NCI-H748 treated with DMSO at 0.1 percent for 48 hours (cell line): ENCODE measurements at places on chromosomes 5 and 9.

- DNase-seq = no peak
Measured at GRCh38 chr9:72978744-72979143, 25.9 kb upstream of the ALDH1A1 start.

GRCh38 chr9:801399-802071, 40.0 kb upstream of the DMRT1 start:
- DNase-seq = no peak

DNA sequence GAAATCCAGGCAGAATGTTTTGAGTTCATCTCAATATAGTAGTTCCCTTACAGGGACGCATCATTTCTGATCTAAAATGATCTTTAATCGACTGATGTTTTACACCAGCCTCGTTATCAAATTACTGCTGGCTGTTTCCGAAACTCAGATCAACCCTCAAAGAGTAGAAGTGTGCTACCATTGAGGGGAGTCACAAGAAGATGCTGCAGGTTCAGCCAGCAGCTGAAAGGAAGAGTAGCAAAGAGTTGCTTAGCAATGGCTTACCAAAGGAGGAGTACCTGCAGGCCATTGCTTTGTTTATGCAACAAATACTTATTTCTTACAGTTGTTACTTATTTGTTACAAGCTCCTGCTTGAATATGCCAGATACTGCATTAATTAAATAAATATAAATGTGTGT, 144.1 kb downstream of the EBF1 start:
- no peak for DNase-seq

GRCh38 chr5:80082731-80083100, 47.6 kb downstream of the THBS4 start:
- DNase-seq = peak; percentile 12

- DNase-seq = no peak
Measured at GRCh38 chr9:739362-739761, 102.1 kb upstream of the DMRT1 start.

DNA sequence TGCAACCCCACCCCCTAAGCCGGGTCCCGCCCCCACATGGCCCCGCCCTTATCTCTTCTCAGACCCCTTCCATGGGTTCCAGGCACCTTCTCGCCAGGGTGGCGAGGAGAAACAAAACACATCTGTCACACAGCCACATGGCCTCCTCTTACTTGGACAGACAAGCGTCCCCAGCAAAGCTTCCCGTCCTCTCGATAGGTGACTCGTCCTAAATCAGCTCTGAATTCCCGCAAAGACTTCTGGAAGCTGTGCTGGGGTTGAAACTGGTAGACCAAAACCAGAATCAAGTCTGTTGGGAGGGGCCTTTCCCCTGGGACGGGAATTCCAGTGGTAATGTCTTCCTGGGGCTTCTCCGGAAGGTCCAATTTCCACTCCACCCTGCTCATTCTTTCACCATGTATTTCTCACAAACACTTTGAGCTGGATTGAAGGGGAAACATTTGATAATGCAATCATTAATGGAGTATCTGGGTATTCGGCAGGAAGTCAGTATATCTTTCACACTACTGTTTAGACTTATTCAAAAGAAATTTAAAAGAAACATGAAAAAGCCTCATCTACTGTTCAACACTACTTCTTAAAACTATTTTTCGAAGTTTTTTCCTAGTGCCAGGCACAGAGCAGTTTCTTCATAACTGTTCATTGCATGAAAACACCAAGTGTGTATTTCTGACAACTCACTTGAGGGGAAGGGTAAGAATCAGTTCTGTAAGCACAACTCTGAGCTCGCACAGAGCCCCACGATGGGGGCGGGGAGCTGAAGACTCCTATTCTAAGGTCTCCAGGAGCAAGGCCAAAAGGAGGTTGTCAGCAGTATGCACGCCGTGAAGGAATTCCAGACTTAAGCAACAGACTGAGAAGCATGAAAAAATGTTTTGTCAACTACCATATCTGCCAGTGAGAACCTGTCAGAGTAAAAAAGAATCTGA, 644 bp upstream of the CTNNAL1 start:
- no peak for DNase-seq

- no peak for DNase-seq
Measured at GRCh38 chr5:87008751-87009560, 258.7 kb upstream of the RASA1 start.

GRCh38 chr5:127072861-127073846, at the start of gene C5orf63:
TSS of gene C5orf63 (minus strand) at chr5:127073502. CDS start at chr5:127058995, 14,507 bp downstream.
- no peak for DNase-seq

DNA sequence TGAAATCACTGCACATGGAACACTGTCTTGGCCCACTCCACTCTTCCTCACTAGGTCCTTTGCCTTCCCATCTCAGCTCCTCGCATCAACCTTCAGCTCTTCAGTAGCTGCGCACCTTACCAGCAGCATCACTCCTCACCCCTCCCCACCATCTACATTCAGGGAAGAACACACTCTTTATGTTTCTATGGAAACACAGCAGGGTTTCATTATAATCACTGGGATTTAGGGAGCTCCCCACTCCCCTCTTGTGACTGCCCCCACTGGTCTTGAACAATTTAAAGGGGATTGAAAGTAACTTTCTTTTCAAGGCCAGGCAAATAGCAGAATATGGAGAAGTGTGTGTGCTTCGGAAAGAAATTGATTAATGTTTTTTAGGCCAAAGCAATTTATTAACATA, 111.2 kb downstream of the INSYN2B start:
- no peak for DNase-seq

DNA sequence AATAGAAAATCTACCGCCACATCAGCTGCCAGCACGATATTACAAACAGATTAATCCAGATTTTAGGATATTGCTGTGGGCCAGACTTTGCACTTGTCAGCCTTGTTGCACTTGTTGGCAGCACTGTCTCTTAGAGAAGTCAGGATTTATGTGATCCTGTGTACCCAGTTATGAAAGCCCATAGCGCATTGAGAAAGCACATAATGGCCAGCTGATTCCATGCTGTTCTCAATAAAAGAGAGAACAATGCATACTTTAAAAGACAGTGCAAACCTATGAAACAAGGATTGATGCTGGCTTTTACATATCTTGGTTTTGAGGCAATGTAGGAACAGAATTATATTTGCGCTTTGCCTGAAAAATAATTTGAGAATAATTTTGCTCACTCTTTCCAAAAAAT, 140.8 kb downstream of the CEP120 start:
- DNase-seq = no peak

DNA sequence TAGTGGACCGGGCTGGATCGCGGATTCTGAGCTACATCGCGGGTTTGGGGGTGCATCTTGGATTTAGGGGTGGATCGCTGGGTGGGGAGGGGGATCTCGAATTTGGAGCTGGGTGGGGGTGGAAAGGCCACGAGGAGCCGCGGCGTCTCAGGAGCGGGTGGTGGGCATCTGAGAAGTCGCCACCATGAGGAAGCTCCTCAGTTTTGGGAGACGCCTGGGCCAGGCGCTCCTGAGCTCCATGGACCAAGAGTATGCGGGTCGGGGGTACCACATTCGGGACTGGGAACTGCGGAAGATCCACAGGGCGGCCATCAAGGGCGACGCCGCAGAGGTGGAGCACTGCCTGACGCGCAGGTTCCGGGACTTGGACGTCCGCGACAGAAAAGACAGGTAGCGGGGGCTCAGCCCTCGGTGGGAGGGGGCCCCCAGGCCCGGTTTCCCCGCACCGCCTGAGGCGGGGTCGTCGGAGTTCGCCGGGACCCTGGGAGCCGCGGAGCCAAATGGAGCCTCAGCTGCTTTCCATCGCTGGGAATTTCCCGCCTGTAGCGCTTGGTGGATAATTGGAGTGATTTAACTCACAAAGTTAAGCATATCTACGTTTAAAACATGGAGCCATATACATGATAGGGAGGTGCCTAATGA, 376 bp downstream of the ANKRD18B start:
- no peak for DNase-seq

DNA sequence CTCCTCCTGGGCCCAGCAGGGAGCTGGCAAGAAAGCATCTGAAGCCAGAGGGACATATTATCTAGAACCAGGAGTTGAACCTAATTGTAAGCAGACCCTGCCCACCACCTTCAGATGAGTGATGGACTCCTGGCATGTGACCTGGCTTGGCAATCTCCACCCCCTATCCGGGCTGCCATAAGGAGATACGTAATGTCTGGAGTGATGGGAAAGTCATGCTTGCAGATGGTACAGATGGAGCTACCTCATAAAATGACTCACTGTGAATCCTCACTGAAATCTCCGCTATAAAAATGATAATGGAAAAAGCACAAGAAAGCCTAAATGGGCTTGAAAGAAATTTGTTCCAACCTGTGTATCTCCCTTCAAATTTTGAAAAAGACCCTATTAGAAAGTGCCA, 157.5 kb downstream of the DMRT2 start:
- DNase-seq = no peak

GRCh38 chr5:156913355-156913718, 49.7 kb downstream of the TIMD4 start:
- no peak for DNase-seq

GRCh38 chr9:113566712-113567071, 103.2 kb downstream of the RGS3 start:
- DNase-seq = no peak

DNA sequence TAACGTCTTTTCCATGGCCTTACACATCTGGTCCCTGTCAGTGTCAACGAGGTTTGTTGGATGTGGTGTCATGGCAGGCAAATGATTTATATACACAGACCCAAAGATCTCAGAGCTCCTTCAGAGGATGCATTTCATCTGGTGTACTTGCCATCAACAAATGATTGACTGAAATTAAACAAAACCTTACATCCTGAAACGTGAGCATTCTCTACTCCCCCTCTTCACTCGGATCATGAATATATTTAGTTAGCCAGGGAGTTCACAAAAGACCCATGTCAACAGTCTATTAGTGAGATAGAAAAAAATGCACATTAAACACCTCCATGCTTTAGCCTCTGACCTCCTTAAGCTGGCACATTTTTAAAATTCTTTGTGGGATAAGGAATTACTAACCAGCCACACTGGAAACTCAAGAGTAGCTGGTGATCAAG, 215.6 kb downstream of the EFNA5 start:
- no peak for DNase-seq

DNA sequence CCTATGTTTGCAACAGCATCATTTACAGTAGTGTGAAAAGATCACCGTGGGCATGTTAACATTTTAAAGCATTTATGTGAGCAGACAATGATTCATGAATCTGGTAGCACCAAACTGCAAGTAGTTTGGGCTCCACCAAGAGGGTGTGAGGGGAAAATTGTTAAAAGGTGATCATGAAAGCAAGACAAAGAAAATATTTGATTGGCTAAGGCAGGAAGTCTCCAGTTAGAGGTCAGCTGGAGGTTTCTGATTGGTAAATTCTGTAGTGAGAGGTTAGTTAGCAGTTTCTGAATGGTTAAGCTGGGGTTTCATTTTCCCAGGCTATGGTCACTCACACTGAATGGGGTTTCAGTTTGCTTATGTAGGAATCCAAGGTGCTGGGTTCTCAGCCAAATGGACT, 13.5 kb upstream of the DRD1 start:
- no peak for DNase-seq

GRCh38 chr5:150829744-150830143, 16.6 kb upstream of the IRGM start:
- DNase-seq = no peak

DNA sequence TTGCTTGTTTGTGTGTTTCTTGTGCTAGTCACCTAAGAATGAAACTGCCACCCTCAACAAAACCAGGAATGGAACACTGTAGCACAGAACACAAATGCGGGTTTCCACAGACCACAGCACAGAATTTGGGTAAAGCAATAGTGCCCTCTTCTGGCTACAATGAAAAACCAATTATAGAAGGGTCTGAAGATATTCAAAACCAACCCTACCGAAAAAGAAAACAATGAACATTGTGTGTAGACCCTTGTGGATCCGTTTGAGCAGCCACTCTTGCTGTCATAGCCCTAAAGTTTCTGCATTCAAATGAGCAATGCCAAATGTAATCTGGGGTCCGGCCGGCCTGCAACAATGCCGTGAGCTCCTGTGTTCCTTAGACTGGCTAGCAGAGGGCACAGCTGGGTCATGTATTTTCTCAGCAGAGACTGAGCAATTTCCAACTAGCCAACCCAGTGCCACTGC, 8.3 kb upstream of the ENC1 start:
- DNase-seq = peak; percentile 87

DNA sequence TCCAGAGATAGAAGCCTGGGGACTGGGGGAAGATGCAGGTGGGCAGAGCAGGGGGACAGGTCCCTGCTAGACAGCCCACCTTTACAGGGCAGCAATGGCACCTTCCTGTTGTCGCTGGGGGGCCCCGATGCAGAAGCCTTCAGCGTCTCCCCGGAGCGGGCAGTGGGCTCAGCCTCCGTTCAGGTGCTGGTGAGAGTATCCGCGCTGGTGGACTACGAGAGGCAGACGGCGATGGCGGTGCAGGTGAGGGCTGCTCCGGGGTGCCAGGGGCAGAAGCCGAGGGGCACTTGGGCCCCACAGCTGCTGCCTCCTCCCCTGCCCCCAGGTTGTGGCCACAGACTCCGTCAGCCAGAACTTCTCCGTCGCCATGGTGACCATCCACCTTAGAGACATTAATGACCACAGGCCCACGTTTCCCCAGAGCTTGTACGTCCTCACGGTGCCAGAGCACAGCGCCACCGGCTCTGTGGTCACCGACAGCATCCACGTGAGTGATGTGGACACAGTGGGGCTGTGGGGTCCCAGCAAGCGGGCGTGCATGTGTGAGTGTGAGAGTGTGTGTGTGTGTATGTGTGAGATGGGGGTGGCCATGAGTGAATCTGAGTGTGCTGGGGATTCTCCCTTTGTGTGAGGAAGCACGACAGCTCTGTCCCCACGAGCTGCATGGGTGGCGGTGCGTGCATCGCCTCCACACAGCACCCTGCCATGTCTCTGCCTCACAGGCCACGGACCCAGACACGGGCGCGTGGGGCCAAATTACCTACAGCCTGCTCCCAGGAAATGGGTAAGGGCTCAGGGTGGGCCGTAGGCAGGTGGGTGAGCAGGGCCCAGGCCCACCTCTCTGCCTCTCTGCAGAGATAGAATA, 28.4 kb downstream of the CDHR2 start:
- DNase-seq = no peak

GRCh38 chr9:124450241-124450924, at the start of gene ADGRD2:
TSS of gene ADGRD2 (plus strand) at chr9:124450451. CDS start at chr9:124451667, 1,216 bp downstream.
- peak; percentile 7 for DNase-seq

GRCh38 chr5:31995006-31995405, 179.1 kb downstream of the GOLPH3 start:
- DNase-seq = no peak

GRCh38 chr5:51821697-51822096, 438.4 kb downstream of the ISL1 start:
- DNase-seq = no peak
